ENCODE measurements at places on chromosomes 12 and 14. TPM values are rescaled to one million over a fixed set of nuclear protein-coding genes. Genes with fewer than 3 reads are reported as not detected.

DNA sequence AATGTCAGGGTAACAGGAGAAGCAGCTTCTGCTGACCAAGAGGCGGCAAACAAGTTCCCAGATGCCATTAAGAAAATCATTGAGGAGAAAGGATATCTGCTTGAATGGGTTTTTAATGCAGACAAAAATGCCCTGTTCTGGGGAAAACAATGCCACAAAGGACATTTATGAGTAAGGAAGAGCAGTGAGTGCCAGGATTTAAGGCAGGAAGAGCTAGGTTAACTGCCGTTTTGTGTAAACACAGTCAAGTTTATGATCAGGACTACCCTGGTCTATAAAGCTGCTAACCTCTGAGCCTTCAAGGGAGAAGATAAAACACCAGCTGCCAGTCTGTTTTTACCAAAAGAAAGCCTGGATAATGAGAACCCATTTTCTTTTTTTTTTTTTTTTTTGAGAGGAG lies 8.5 kb downstream of the MAPKAPK5 start:
- H3K27me3 ChIP-seq, result no peaks in the 10 kb centered on the region
- H3K36me3 ChIP-seq, result peaks cover 1% of the 10 kb centered on the region
- no peaks in the 10 kb centered on the region for H3K4me1 ChIP-seq
- H3K27ac ChIP-seq, result no peak overlapping the region
- H3K4me3 ChIP-seq, result no peak overlapping the region
- no peak for DNase-seq

GRCh38 chr14:93317875-93318807 lies 14.7 kb downstream of the BTBD7 start:
- H3K36me3 ChIP-seq, result no peaks in the 10 kb centered on the region
- peaks cover 5% of the 10 kb centered on the region for H3K4me1 ChIP-seq
- no peaks in the 10 kb centered on the region for H3K27me3 ChIP-seq
- H3K27ac ChIP-seq, result no peak overlapping the region

- peak; percentile 76 for DNase-seq
- peaks cover 37% of the 10 kb centered on the region for H3K27me3 ChIP-seq
- no peak within 1 kb of the TSS for H3K27ac ChIP-seq
- no peak within 1 kb of the TSS for H3K4me3 ChIP-seq
Measured at GRCh38 chr14:99793213-99794150, at the start of gene EML1. Gene EML1 (plus strand): TSS chr14:99793413. CDS start chr14:99793477, 64 bp downstream.

GRCh38 chr14:75182821-75183220 lies 6.4 kb upstream of the TMED10 start:
- no peaks in the 10 kb centered on the region for H3K27me3 ChIP-seq
- DNase-seq, result no peak
- H3K4me1 ChIP-seq, result peaks cover 3% of the 10 kb centered on the region
- H3K4me3 ChIP-seq, result no peak overlapping the region
- H3K27ac ChIP-seq, result no peak overlapping the region
- H3K36me3 ChIP-seq, result no peaks in the 10 kb centered on the region

- no peak within 1 kb of the TSS for H3K27ac ChIP-seq
- no peaks in the 10 kb centered on the region for H3K36me3 ChIP-seq
- no peak within 1 kb of the TSS for H3K4me3 ChIP-seq
- peaks cover 9% of the 10 kb centered on the region for H3K4me1 ChIP-seq
Measured at GRCh38 chr14:93430315-93431035, at the start of gene UNC79. Gene UNC79 (plus strand): TSS chr14:93430939. CDS start chr14:93431030, 91 bp downstream.

The IFI27 gene
- total RNA-seq, result 0.27 TPM

The PPM1H gene
- total RNA-seq, result not detected

The SMCO2 gene
- not detected for total RNA-seq

The INTS13 gene
- 15.6 TPM for total RNA-seq

The HECTD4 gene
- total RNA-seq, result 92.2 TPM

The PIWIL1 gene
- not detected for total RNA-seq

The MARK3 gene
- 142 TPM for total RNA-seq

The PRH2 gene
- total RNA-seq, result not detected
